Karpas-422 (cell line): ENCODE measurements at places on chromosomes 2 and 18. TPM values are rescaled to one million over a fixed set of nuclear protein-coding genes. Genes with fewer than 3 reads are reported as not detected.

IL37 gene
- not detected in 2 replicates for total RNA-seq

POTEJ gene
- total RNA-seq, result not detected in 2 replicates

SLC5A6 gene
- 23.7 and 38.4 TPM in 2 replicates for total RNA-seq

KCMF1 gene
- total RNA-seq, result 80.7 and 104 TPM in 2 replicates

WNT6 gene
- 7.8 and 7.9 TPM in 2 replicates for total RNA-seq

INHBB gene
- total RNA-seq, result not detected in 2 replicates

TMEM247 gene
- total RNA-seq, result not detected in 2 replicates

SGPP2 gene
- total RNA-seq, result not detected in 2 replicates

PSMA8 gene
- not detected in 2 replicates for total RNA-seq
